ENCODE measurements at places on chromosomes 3 and 15.

GRCh38 chr15:85333132-85333831 is 47.1 kb upstream of the AKAP13 start:
- DNase-seq, result no peak

- DNase-seq, result no peak
These were observed 29.5 kb downstream of the TBC1D2B start for GRCh38 chr15:78047761-78048627.

DNA sequence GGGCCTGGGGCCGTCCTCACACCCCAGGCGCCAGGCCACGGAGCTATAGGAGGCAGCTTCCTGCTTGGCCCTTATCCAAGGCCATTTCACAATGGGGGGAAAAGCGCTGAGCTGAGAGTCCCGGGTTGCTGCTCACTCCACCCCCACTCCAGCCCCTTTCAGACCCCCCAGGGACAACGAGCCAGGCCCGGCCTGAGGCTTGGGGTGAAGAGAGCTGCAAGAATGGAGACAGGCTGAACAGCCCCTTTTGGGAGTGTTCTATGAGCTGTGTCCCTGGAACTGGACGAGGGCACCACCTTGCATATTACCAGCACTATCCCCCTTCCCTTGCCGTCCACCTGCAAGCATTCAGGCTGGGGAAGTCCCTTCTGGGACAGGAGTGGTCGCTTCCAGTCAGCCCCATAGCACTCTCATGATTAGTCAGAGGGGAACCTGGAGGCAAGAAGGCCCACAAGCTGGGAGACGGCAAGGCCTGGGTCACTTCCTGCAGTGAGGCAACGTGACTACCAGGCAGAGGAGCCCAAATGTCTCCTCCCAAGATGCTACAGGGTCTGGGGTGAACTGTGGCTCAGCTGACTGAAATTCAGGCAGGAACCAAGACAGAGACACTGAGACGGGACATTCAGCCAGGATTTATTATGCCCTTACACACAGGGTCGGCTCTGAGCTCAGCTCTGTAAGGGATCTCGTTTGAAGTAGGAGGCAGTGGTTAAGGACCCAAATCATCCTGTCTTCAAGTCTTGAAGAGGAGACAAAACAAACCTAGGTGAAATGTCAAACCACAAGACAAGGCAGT is 8.6 kb upstream of the SRP14 start:
- peak; percentile 50 for DNase-seq

DNA sequence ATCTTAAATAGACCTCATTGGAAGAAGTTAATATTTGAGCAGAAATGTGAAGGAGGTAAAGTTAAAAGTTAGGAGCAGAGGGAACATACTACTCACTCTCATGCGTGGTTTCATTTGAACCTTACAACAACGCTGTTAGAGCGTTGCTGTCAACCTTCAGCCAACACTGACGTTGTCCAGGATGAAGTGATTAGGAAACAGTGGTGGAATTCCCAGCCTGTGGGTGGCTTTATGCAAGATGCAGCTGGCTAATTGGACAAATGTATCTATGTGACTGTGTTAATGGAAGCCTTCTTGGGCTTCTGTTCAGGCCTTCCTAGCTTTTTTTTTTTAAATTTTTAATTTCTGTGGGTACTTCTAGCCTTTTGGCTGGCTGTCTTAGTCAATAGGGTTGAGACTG is 40.5 kb downstream of the PTPRG start:
- DNase-seq, result no peak

DNA sequence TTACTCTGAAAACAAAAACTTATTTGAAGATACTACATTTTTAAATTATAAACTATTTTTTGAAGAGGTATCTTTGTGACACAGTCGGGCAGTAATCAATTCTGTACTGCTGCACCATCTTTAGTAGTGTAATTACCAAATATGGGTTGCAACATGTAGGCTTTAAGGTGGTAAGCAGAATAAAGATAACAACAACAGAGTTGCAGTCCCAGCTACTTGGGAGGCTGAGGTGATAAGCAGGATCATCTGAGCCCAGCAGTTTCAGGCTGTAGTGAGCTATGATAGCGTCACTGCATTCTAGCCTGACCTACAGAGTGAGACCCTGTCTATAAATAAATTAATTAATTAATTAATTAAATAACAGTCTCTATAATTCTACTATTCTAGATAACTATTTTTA is 6.0 kb downstream of the PLOD2 start:
- DNase-seq, result no peak

- no peak for DNase-seq
These were observed 5.4 kb downstream of the ISL2 start for GRCh38 chr15:76342058-76342381.

DNA sequence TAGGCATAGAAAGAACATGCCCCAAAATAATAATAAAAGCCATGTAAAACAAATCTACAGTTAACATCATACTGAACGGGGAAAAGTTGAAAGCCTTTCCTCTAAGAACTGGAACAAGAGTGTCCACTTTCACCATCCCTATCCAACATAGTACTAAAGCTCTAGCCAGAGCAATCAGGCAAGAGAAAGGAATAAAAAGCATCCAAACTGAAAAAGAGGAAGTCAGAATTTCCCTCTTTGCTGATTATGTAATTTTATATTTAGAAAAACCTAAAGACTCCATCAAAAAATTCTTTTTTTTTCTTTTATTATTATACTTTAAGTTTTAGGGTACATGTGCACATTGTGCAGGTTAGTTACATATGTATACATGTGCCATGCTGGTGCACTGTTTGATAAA is 661.6 kb upstream of the CBLB start:
- no peak for DNase-seq

DNA sequence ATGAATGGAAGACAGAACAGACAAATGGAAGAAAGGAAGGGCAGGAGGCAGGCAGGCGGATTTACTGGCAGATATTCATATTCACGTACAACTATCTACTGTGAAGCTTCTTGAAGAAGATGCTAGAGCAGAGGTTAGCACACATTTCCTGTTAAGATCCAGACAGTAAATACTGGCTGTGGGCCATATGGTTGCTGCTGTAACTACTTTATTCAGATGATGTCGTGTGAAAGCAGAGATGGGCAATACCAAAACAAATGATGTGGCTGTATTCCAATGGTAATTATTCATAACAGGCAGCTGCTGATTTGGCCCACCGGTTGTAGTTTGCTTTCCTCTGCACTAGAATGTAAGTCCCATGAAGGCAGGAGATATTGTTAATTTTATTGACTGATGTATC is 115.7 kb upstream of the PRTG start:
- DNase-seq, result no peak

- no peak for DNase-seq
These were observed 57.5 kb downstream of the SST start for GRCh38 chr3:187612656-187613055.

DNA sequence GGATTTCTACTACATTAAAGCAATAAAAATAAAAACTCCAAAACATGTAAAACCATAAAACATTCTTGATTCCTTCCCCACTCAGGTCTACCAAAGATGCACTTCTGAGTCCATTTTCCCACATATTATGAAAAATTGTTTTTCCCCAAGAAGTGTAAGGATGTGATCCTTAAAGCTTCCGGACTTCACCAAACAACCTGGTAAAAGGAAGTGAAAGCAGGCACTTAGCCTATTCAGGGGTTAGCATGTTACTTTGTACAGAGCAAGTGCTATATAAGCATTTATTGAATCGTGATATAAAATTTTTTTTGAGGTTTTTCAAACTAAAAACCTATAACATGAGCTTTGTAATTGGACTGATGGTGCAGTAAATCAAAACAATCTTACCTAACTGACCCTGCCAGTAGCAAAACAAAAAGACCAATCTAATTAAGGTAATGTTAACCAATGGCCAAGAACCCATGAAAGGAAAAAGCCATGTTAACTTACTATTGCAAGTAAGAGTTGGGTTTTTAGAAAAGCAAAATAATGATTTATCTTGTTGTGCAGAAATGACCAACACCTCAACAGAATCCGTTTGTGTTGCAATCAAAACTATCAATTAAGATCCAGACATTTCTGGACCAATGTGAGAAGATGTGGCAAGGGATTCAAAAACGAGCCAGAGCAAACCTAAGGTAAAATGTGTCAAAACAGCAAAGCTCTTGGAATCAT is 1.8 kb downstream of the SETD2 start:
- no peak for DNase-seq

DNA sequence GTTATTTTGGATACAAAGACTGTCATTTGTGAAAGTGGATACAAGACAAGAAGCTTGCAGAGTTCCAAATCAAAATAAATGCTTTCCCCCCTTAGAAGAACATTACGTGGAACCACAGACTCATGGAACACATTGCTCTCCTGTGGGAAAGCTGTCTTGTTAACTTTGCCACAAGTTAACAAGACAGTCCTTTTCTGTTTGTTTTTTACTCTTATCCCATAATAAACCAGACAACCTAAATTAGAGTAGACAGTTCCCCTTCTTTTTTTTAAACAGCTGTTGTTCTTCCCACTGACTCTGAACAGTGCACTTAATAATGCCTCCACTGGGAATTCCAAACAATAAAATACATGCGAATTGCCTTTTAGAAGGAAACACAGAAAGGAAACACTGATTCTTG is 255.3 kb upstream of the UBE2E2 start:
- no peak for DNase-seq

DNA sequence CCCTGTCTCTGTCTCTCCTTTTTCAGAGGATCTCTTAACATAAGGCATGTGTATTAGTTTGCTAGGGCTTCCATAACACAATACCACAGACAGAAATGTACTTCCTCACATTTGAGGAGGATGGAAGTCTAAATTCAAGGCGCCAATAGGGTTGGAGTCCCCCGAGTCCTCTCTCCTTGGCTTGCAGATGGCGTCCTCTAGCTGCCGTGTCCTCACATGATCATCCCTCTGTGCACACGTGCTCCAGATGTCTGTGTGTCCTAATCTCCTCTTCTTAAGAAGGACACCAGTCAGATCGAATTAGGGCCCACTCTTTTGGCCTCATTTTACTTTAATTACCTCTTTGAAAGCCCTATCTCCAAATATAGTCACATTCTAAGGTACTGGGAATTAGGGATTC is 23.0 kb upstream of the BFSP2 start:
- DNase-seq, result no peak

- DNase-seq, result no peak
These were observed 48.9 kb upstream of the ACTL6A start for GRCh38 chr3:179513862-179514261.

GRCh38 chr15:83322061-83322460 is 37.6 kb upstream of the BNC1 start:
- no peak for DNase-seq

- DNase-seq, result no peak
These were observed 342.1 kb downstream of the OCA2 start for GRCh38 chr15:27757052-27757451.

GRCh38 chr3:112653881-112654300 is 12.9 kb upstream of the CCDC80 start:
- no peak for DNase-seq

DNA sequence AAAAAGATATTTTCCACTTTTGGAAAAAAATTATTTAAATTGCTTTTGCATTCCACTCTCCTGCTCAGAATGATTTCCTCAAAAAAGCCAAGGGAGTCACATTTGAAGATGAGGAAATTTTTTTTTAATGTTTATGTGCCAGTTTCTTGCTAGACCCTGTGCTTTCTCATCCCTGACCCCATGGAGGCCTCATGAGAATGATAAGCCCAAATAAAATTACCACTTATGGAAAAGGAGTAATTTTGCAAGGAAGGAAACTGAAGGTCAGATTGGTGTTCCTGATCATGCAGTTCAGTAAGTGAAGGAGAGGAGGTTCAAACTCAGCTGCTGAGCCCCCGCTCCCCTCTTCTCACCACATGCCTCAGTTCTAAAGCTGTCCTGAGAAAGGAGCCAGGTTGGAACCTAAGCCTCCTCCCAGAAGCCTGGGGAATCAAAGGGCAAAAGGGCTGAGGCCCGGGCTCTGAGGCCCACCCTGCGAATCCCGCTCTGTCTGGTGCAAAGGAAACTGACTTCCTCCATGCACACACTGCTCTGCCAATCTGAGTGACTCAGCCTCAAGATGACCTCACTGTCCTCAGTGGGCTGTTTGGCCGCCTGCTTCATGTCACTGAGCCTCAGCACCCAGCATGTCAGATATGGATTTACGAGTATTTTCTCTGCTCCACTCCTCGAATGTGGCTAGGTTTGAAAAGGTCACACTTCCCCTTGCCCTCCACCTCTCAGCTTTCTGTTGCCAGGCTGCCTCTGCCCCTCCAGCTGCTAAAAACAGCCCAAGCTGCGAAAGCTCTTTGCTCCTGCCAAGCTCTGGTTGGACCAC is 56.9 kb upstream of the FLNB start:
- no peak for DNase-seq

DNA sequence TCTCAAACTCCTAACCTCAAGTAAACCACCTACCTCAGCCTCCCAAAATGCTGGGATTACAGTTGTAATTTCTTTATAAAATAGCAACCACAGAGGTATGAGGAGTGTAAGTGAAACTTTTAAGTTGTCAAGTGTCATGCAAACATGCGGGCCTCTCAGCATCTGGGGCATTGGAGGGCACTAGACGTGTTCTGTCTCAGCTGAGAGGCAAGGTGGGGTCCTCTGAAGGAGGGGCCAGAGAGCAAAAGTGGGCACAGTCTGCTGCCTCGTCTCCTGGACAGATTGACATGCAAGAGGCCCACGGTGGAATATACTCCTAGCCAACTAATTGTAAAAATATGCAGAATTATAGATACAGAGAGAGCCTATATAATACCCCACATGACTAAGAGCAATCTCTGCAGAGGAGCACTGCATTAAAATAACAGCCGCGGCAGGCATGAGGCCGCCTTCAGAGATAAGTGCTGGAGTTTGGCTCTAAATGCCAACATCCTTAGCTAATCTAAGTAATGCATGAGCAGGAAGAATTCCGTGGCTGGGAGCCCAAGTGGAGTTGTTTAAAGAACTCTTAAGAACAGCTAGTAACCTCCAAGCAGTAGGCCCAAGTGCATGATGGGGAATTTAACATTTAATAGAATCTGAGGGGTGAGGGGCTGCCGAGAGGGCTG is 87.8 kb upstream of the RNU6-1 start:
- no peak for DNase-seq

- DNase-seq, result no peak
These were observed 4.3 kb downstream of the TNIK start for GRCh38 chr3:171455603-171456550.

DNA sequence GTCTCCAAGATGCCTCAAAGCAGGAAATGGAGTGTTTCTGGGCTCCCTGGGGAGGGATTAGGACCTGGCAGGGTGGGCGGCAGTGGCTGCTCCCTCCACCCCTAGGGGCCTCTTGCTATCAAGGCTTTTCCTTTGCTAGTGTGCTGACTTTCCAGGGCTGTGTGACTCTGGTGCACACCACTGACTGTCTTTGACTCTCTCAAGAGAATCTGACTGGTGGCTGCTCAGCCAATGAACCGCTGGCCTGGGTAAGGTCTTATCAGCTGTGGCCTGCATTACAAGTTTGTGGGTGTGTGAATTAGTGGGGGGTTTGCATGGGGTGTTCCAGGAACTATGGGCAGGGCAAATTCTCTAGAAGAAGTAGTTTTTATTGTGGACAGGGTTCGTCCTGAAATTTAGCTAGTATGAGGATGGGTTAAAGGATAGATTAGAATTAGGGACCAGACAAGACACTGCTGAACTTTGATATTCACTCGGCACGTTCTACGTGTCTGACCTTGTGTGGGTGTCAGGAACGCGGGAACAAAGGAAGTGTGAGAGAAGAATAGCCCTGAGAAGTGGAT is 29.5 kb downstream of the SIAH2 start:
- no peak for DNase-seq

GRCh38 chr3:72655131-72655551 is 193.1 kb downstream of the SHQ1 start:
- no peak for DNase-seq

- DNase-seq, result no peak
These were observed 49.7 kb downstream of the SLC6A6 start for GRCh38 chr3:14451844-14452739.

- DNase-seq, result no peak
These were observed 4.6 kb upstream of the VGLL3 start for GRCh38 chr3:86995537-86995936.

GRCh38 chr15:51368307-51368706 is 26.9 kb downstream of the GLDN start:
- DNase-seq, result no peak

All from stimulated activated CD4-positive, alpha-beta T cell treated with anti-CD3 and anti-CD28 coated beads, Interleukin-12 subunit alpha, Interleukin-12 subunit beta, amount 100 ng/mL, for 4 hours (primary cell).